Brain (organoid and tissue), 16 donors: ENCODE measurements at places on chromosomes 4 and X.

DNA sequence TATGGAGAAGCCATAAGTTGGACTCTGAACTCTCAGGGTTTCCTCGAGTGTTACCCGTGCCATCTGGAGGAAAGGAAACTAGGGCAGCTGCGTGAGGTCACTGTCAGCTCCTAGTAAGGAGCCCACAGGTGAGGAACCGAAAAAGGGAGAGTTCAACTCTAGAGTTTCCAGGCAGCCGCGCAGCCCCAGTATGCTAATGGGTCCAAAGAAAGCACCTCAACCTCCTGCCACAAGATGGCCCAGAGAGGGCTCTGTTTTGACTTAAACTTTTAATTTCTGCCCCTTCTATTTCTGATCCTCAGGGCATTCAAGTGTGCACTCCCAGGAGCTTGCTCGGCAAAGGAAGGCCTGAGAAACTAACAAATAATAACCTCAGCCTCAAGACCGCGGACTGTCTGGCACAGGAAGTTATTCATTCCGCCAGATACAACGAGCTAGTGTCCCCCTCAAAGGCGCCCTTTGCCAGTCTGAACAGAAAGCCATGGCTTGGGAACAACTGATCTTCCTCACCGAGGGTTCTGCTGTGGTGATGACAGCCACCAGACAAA, 13.9 kb downstream of the SCARB2 start:
- no peak for DNase-seq

GRCh38 chrX:119757646-119757978, 776 bp upstream of the SOWAHD start:
- no peak for DNase-seq

DNA sequence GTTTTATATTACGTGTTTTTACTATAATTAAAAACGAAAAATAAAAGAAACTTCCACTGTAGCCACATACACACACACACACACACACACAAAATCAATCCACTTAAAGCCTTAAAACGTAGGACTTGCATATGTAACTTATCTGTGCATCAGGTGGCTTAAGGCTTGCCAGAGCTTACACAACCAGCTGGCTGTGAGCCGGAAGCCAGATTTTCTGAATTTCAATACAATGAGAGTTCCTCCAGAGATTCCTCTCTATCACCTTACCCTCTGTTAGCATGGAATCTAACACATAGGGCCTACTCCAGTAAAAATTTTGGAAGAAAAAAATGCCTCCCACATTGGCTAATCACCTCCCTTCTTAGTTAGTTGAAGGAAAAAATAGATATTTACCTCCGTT, 27.9 kb upstream of the SLITRK4 start:
- DNase-seq: no peak

DNA sequence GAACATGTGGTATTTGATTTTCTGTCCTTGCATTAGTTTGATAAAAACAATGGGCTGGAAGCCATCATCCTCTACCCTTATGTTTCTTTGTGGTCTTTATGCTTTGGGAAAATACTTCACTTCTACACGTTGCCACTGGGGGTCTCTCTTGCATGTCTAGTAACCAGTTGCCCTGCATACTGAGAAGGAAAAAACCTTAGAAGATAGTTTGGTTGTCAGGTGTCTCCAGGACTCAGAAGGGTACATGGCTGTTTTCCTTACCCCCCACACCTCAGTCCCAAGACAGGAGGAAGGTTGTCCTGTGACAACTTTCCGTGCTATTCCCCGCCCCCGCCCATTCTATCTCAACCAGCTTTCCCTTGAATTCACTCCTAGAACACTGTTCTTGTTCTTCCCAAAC, 62.1 kb upstream of the LANCL3 start:
- peak; percentile 5 for DNase-seq

GRCh38 chr4:30802622-30803323, 82.6 kb downstream of the PCDH7 start:
- DNase-seq: no peak

GRCh38 chr4:111943796-111944203, 201.5 kb upstream of the FAM241A start:
- DNase-seq: peak; percentile 8

DNA sequence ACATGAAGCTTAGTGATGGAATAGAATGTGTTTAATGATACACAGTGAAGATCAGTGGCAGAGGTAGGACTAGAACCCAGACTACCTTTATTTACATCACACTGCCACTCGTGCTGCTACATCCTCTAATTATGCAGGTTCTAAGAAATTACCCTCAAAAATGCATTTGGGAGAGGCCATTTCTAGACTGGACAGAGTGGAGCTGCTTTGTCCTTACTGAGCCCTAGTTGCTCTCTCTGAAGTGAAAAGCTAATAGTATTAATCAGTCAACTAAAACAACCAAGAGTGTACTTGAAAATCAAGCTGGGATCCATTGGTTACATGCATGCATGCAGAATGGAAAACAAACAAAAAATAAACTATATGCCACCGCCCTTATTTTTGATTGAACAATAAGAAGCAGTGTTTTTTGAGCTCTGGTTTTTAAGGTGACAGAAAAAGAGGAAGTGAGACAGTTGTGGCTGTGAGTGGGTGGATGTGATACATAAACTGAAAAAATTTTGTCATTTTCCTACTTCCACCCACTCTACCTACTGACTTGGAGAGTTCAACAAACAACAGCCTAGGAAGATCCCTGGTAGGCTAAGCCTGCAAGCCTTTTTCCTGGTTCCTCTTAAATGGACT, 6.8 kb upstream of the VSIG4 start:
- no peak for DNase-seq
